ENCODE measurements at places on chromosomes 2 and 18.

- H3K4me1 ChIP-seq, result peaks cover 10% of the 10 kb centered on the region
- H3K4me3 ChIP-seq, result no peak overlapping the region
- DNase-seq, result no peak
- no peaks in the 10 kb centered on the region for H3K36me3 ChIP-seq
- peaks cover 40% of the 10 kb centered on the region for H3K27me3 ChIP-seq
Measured at GRCh38 chr2:222423186-222423585, 1.2 kb upstream of the SGPP2 start.

GRCh38 chr18:36274083-36274715 lies 23.3 kb upstream of the FHOD3 start:
- no peak overlapping the region for H3K4me3 ChIP-seq
- H3K36me3 ChIP-seq, result no peaks in the 10 kb centered on the region
- H3K4me1 ChIP-seq, result no peaks in the 10 kb centered on the region
- peaks cover 31% of the 10 kb centered on the region for H3K27me3 ChIP-seq

DNA sequence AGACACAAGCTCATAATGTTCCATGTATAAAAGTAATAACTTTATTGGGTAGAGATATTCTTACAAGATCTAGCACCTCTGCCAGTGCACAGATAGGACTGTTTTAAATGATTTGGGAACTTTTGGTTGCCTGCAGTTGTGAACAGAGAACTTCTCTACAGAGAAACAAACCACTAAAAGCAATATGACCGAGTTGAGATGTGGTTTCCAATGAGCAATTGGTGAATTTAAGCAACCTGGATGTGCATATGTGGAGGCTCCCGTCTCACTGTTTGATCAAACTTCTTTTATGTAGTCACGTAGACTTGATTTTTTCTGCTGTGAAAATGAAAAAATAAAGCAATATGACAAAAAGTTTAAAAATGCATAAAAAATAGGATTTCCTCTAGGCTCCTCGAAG lies 7.8 kb downstream of the SOX11 start:
- peaks cover 1% of the 10 kb centered on the region for H3K4me1 ChIP-seq
- H3K36me3 ChIP-seq, result peaks cover 1% of the 10 kb centered on the region
- no peak overlapping the region for H3K27ac ChIP-seq
- no peak overlapping the region for H3K4me3 ChIP-seq
- H3K27me3 ChIP-seq, result peaks cover 37% of the 10 kb centered on the region

DNA sequence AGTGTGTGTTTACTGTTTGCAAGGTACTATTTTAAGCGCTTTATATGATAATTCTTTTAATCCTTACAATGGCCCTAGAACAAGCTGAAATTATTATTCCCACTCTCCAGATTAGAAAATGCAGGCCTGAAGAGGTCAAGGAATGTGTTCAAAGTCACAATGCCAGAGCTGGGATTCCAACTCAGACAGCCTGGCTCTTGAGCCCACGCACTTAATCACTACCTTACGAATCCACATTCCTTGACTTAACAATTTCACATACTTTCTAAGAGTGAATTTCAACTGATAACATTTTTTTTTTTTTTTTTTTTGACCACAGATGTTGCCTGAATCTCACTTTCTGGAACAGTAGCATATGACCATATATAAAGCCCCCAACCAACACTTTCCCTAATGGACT lies 400.3 kb downstream of the NCKAP5 start:
- no peaks in the 10 kb centered on the region for H3K36me3 ChIP-seq
- DNase-seq, result no peak
- no peak overlapping the region for H3K4me3 ChIP-seq
- H3K27me3 ChIP-seq, result no peaks in the 10 kb centered on the region
- no peaks in the 10 kb centered on the region for H3K4me1 ChIP-seq
- H3K27ac ChIP-seq, result no peak overlapping the region

DNA sequence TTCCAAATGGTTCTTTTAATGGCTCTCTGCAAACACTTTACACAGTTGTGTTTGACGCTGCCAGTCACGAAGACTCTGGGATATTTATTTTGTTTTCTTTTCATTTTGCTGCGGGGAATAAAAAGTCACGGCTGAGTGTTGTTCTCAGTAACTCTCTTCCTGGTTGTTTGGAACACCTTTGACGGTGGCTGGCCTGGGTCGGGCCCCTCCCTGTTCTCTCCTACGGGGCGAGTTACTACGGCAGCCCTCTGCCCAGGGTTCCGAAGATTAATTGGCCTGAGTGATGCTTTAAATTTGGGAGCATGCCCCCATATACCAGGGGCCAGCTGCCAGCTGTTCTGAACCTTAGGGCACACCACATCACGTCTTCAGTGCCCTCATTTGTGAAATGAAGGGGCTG lies 84.7 kb downstream of the GATA6 start:
- no peak for DNase-seq
- H3K36me3 ChIP-seq, result no peaks in the 10 kb centered on the region
- H3K4me1 ChIP-seq, result peaks cover 2% of the 10 kb centered on the region
- no peak overlapping the region for H3K4me3 ChIP-seq

- no peak overlapping the region for H3K4me3 ChIP-seq
- no peaks in the 10 kb centered on the region for H3K27me3 ChIP-seq
- peaks cover 4% of the 10 kb centered on the region for H3K36me3 ChIP-seq
- no peak for DNase-seq
- H3K4me1 ChIP-seq, result peaks cover 28% of the 10 kb centered on the region
- no peak overlapping the region for H3K27ac ChIP-seq
Measured at GRCh38 chr18:785242-785641, 26.8 kb downstream of the YES1 start.

GRCh38 chr2:4635289-4635688 lies 931.9 kb downstream of the DCDC2C start:
- no peaks in the 10 kb centered on the region for H3K4me1 ChIP-seq
- H3K36me3 ChIP-seq, result no peaks in the 10 kb centered on the region

DNA sequence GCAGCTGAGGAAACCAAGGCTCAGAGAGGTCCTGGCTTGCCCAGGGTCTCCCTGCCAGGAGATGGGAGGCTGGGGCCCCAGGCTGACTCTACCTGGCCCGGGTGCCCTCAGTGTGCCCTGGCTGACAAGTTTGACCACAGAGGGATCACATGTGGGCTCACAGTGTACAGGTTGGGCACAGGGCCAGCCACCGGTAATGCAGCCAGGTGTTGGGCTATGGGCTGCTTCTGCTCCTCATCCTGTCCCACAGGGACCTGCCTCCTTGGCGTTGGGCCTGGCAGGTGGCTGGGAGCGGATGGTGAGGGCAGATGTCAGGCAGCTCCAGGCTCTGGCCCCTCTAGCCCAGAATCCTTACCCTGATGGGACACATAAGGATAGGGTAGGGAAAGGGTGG lies 250.5 kb downstream of the LOXHD1 start:
- no peak for DNase-seq
- H3K4me3 ChIP-seq, result no peak overlapping the region
- H3K36me3 ChIP-seq, result no peaks in the 10 kb centered on the region
- peaks cover 2% of the 10 kb centered on the region for H3K4me1 ChIP-seq

DNA sequence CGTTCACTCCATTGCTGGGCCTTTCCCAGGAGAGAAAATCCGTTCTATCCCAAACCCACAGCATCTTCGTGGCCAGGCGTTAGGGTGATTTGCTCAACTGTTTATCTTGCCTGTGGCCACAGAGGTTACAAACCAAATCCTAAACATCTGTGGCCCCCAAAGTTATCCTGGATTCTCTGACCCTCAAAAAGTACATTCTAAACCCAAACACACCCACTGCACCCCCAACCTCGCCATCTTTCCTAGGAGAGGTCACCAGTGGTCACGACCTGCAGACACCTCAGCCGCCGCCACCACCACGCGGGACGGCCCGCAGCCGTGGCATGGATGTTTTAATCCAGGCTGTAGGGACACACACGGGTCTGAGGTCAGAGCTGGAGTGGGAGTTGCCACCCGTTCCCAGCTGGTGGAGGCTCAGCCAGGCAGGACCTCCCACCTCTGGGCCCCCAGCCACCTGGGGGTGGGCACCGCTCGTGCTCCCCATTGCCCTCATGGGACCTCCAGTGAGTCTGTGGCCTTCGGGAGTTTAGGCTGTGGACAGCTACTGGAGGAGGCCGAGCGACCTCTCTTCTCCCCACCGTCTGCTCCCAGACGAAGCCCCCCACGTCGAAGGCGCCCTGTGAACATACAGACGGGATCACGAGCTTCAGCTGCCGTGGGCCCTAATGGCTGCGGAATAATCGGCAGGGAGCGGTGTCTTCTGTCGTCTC lies 72.0 kb downstream of the KCNG2 start:
- no peaks in the 10 kb centered on the region for H3K4me1 ChIP-seq
- DNase-seq, result no peak
- no peak overlapping the region for H3K4me3 ChIP-seq

DNA sequence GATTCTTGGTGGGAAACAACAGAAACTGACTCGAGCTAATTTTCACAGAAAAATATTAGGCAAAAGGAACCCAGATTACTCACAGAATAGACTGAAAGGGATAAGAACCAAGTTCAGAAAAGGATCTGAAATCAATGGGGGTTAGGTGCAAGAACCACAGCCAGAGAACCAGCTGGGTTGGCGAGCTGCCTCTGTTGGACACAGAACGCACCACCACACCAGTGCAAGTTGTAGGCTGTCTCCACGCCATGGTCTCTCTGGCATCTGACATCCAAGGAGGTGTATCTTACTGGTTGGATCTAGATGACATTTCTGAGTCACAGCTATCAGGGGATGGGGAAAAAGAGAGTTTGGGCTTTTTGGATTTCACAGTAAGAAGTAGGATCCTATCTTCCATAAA lies 18.6 kb upstream of the ONECUT2 start:
- DNase-seq, result no peak
- H3K27ac ChIP-seq, result no peak overlapping the region
- no peaks in the 10 kb centered on the region for H3K4me1 ChIP-seq
- no peaks in the 10 kb centered on the region for H3K36me3 ChIP-seq

Measured in activated naive CD8-positive, alpha-beta T cell treated with anti-CD3 and anti-CD28 coated beads, Interleukin-2, amount 10 ng/mL, durations not matched to agents 7 days and 5 days (primary cell).